ENCODE measurements at places on chromosomes 2 and 18.

DNA sequence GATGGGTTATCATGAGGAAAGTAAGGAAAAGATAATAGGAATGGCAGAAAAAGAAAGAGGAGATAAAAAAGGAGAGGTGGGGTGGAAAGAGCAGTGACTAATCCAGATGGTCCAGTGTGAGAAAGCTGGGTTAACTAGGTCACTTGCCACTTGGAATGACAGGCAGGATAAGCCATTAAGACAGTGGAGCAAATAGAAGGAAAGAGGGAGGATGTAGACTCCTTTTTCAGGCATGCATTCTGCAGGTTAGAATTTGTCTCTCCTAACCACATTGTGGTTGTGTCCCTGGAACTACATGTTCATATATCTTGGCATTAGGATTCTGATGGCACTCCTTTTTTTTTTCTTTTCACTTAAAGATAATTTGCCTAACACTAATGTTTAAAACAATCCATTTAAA, 13.4 kb upstream of the NEMP2 start:
- no peak for DNase-seq

- no peak for DNase-seq
These were observed 45.1 kb upstream of the FAM98A start for GRCh38 chr2:33644215-33644614.

GRCh38 chr18:79940126-79940813, 11.2 kb downstream of the SLC66A2 start:
- DNase-seq: no peak

DNA sequence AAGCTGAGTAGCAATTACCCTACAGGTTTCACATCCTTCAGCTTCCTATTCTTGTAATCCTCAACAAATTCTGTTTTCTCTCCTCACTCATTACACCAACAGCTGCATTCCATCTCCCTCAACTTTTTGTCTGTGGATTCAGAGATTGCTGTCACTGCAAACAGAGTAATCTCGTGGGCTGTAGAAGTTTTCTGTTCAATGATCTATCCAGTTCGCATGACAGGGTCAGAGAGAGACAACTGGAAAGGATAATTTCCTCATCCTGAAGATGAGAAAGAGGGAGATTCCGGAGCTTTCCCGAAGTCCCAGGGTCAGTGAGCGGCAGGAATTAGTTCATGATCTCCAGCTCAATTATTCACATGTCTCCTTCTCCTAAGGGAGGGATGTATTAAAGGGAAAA, 75.7 kb downstream of the MYO5B start:
- no peak for DNase-seq

DNA sequence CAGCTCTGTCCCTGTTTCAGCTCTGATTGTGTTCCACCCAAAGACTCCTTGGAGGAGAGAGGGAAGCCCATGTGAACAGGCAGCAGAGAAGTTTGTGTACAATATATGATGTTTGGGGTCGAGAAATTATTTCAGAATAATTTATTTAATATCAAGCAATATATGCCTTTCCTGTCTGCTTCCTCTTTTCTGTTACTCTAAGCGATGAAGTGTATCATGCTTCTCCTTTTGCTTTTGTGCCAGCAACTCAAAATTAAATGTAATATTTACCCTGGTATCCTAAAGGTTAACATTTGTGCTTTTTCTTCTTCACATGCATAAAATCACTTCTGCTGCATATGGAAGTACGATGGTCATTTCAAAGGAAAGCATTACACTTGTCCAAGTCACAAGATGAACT, 2.4 kb upstream of the NTSR2 start:
- no peak for DNase-seq

- no peak for DNase-seq
These were observed 161.2 kb downstream of the PTPRM start for GRCh38 chr18:7728297-7728696.

All from stimulated activated CD8-positive, alpha-beta memory T cell treated with anti-CD3 and anti-CD28 coated beads, Interleukin-7, amount 100 ng/mL, for 4 hours (primary cell).